Endodermal cell (in vitro differentiated cells): ENCODE measurements at places on chromosomes 2 and 18.

DNA sequence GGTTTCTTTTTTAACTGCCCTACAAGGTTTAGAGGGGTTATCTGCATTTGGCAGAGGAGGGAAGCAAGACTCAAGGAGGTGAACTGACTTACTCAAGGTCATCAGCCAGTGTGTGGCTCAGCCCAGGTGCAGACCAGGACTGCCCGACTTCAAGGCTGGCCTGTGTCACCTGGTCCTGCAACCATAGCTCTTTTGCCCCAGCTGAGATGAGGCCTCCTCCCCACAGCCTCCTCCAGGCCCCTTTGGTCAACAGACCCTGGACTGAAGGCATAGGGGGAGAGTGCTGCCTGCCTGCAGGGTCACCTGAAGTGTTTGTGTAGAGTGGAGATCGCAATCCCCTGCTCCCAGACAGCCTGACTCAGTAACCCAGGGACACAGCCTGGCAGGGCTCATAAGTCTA is 168.5 kb upstream of the GLI2 start:
- DNase-seq, result no peak

- DNase-seq, result no peak
Observed at GRCh38 chr18:3152294-3152693, 67.5 kb downstream of the MYOM1 start.

DNA sequence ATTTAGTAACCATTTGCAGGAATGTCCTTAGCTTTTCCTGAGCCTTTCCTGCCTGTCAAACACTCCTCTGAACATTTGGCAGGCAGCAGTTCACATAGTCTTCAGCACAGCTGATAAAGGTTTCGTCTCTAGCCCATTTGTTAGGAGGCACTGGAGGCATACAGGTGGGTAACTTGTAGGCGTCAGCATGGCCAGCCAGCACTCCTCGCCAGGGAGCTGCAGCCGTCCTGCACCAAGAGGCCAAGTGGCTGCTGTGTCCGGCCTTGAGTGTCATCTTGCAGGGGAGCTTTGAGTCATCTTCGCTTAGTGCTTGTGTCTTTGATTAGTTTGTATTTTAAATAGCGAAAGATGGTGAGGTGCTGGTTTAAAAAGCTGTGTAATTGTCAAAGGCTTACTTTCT is 120.3 kb upstream of the NFATC1 start:
- peak; percentile 37 for DNase-seq

- peak; percentile 14 for DNase-seq
Observed at GRCh38 chr2:126639276-126639675, 16.7 kb upstream of the GYPC start.

GRCh38 chr18:28095631-28096030 is 81.3 kb downstream of the CDH2 start:
- no peak for DNase-seq

- no peak for DNase-seq
Observed at GRCh38 chr2:9525266-9525665, 30.4 kb downstream of the ADAM17 start.

DNA sequence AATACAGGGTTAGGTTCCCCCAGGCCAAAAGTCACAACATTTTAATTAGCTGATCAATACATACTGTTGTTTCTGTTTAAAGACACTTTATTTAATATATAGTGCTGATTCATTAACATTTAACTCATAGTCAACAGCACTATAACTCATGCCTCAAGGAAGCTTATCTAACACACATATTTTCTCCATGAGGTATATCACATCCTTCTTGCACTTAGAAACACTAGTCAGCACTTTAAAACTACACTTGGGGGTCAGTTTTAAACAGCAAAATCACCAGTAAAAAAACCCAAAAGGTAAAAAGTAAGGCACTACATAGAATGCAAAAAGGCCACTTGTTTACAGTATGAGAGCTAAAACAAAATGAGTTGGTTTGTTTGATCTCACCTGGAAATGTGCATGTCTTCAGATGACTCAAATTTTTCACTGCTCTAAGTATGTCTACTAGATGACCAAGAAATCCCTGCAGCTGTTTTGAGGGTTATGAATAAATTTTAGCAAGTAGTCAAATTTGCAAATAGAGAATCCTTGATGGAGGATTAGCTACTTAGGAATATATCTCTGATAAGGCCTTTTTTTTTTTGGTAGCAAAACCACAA is 54.1 kb upstream of the EPB41L5 start:
- DNase-seq, result no peak

- no peak for DNase-seq
Observed at GRCh38 chr2:210190345-210190744, 19.1 kb upstream of the KANSL1L start.

DNA sequence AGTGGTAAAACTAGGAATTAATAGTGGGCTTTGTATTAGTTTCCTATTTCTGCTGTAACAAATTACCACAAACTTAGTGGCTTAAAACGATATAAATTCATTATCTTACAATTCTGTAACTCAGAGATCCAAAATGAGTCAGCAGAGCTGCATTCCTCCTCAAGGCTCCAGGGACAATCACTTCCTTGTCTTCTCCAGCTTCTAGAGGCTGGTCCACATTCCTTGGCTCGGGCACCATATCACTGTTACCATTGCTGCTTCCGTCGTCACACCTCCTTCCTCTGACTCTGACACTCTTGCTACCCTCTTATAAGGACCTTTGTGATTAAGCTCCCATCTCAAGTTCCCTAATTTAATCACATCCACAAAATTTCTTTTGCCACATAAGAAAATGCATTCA is 567.8 kb upstream of the KLHL29 start:
- no peak for DNase-seq

DNA sequence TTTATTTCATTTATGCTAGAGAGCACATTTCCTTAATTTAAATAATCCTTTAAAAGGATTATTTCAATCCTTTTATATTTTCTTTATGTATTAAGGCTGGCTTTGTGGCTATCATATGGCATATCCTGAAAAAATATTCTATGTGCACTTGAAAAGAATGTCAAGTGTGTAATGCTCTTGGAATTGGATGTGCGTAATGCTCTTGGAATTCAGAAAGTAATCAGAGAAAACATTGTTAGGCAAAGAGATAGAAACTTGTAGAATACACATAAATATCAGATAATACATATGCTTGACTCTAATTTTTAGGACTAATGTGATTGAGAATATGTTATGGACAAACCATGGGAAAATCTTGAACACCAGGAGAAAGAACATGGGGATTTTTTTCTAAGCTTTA is 197.5 kb upstream of the COL3A1 start:
- DNase-seq, result no peak

DNA sequence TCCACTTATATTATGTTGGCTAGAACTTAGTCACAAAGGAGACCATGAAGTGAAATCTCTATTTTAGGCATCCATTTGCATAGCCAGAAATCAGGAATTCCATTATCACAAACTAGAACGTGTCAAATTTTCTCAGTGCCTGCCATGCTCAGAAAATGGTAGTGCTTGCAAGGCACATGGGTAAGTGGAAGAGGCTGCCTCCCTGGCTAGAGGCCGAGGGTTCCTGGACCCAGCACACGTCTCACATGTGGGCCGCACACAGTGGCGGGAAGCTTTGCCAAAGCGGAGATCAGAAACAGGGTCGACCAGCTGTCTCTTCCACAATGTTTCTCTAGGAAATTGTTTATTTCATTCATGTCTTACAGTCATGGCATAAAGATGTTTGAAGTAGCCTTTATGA is 42.3 kb downstream of the TRAF3IP1 start:
- no peak for DNase-seq

- DNase-seq, result no peak
Observed at GRCh38 chr2:216202626-216203250, 93.6 kb downstream of the XRCC5 start.

DNA sequence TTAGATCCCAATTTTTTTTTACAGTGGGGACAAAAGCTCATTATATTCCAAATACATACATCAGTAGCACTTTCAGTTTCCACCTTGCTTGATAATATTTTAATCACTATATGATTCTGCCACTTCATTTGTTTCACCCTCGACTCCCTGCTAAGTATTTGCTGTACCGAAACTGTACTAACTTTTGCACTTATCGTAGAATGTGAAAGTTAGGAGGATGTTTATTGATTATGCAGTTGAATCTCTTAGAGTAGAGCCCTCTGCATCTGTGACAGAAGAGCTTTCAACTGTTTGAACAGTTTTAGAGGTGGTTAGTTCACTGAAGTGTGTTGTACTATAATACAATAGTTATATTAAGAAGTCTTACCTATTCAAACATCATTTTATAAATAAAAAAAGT is 20.8 kb downstream of the NCOA1 start:
- no peak for DNase-seq

DNA sequence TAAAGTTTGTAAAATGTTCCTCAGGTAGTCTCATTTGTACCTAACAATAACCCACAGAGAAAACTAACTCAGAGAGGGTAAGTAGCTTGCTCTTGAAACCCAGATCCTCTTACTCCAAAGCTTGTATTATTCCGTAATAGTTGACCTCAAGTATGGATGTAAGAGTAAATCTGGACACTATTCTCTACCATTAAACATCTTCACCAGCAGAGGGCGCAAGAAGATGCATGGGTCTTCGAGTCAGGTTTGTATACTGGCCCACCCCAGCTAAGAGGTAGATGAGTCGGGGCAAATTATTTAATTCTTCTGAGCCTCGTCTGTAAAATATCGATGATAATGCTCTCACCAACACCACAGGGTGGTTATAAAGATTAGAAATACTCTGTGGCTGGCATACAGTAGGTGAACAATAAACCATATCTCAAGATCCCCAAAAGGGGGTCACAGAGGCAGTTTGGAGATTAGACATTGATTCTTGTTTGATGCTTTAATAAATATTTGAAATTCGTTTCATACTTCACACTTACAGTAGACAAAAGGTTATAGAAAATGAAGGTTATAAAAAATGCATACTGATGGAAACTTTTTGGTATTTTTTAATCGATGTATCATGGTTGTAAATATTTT is 3.5 kb upstream of the CABLES1 start:
- peak; percentile 83 for DNase-seq

DNA sequence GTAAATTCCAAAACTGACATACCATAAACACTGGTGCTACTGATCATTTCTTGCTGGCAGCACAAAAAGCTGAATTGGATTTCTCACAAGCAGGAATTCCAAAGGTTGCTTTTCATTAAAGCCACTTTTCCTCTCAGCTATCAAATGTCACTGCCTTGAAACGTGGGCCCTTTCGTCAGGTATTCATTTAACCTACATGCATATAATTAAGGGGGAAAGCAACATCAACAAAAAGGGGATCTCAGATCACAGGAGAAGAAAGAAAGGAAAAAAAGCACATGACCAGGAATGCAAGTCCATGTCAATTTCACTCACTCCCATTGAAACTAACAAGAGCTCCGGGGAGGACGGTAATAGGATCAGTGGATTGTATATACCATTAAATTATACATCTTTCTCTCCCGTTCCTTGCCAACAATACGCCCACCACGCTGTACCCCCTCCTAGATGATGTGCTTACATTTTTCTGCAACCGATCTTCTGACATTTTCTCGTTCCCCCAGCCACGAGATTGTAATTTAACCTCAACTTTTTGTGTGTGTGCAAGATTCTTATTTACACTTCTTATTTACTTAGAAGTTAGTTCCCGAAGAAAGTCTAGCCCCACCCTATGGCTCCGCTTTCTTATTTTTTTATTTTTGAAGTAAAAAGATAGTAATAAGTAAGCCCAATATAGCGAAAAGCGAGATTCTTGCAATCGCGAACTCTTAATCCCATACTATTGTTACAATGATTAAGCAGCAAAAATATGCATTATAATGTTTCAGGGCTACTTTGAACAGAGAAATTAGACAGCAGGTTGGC is 725 bp downstream of the FIGN start:
- peak; percentile 47 for DNase-seq

- DNase-seq, result no peak
Observed at GRCh38 chr2:15804691-15805090, 135.7 kb upstream of the MYCN start.

GRCh38 chr18:5891184-5891853 is 4.0 kb downstream of the TMEM200C start:
- peak; percentile 59 for DNase-seq

- DNase-seq, result peak; percentile 52
Observed at GRCh38 chr2:43183743-43184142, 42.7 kb downstream of the ZFP36L2 start.

GRCh38 chr2:174009488-174010223 is 44.5 kb upstream of the SP3 start:
- no peak for DNase-seq

DNA sequence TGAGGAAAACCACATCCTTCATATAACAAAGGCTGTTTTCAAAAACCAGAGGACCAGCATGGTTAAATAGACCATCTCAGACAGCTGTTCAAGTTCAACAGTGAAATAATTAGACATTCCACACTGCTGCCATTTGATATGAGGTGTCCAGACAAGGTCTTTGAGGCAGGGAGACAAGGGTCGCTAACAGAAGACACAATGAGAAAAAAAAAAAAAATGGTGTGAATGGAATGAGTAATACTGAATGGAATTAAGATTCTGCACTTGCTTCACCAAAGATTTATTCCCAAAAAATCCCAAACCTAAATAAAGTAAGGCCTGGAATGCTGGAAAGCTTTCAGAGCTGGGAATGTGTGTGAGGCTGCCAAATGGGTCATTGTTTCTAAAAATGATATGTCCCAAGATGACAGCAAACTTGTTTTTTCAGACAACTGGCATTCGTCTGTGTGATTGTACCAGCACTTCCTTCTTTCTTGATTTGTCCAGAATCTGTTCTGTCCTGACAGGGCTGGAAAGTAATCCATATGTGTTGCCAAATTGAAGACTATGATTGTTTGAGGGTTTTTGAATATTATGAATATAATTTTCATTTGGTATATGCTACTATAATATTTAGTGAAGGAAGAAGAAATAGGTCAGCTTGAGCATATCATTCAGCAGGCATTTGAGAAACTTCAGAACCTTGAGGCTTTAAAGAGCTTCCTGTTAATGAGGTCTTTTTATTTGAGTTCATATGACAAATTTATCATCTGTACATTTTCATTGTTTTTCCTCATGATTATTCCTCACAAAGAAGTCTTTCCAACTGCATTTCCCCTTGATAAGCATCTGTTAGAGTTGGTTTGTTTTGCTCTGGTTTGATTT is 85.2 kb upstream of the ITGA4 start:
- DNase-seq, result no peak

DNA sequence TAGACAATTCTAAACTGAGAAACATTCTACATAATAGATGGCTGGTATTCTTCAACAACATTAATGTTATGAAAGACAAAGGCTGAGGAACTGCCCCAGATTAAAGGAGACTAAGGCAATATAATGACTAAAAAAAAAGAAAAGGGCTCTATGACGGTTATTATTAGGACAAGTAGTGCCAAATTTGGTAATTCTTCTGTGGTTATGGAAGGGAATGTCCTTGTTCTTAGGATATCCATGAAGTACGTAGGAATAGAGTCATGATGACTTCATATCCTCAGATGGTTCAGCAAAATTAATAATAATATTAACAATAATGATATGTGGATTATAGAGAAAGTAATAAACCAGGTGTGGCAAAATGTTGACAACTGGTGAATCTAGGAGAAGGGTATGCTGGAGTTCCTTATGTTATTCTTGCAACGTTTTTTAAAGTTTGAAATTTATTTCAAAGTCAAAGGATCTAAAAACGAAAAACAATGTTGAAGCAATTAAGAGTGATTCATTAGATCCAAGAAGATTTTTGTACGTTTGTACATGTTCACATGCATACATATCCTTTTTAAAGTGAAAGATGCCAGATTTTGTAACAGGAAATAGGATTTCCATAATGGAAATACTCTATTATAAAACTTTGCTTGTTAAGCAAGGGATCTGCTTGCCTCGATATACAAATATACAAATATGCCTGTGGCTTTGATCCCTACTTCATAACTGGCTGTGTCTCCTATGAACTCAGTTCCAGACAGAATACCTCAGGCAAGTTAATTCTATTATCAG is 27.7 kb upstream of the STRN start:
- no peak for DNase-seq
